ENCODE measurements at places on chromosomes 7 and 10. TPM values are rescaled to one million over a fixed set of nuclear protein-coding genes. Genes with fewer than 3 reads are reported as not detected.

- no peak for DNase-seq
Measured at GRCh38 chr7:100896732-100897608, 1.3 kb upstream of the ACHE start.

DNA sequence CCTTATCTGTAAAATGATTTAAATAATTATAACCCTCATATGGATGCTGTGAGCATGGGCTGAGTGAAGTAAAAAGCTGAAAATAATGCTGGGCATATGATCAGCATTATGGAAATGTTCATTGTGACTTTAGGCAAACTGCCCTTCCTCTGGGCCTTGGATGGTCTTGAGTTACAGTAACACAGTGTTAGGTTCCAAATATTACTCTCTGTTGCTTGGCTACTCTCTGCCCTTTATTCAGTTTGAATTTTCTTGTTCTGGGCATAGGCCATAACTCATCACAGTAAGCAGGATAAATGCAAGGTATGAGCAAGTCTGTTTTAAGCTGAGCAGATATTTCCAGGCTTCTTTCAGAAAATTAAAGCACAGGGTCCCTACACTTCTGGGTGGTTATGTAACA lies 868.0 kb downstream of the KCNMA1 start:
- DNase-seq: no peak

DNA sequence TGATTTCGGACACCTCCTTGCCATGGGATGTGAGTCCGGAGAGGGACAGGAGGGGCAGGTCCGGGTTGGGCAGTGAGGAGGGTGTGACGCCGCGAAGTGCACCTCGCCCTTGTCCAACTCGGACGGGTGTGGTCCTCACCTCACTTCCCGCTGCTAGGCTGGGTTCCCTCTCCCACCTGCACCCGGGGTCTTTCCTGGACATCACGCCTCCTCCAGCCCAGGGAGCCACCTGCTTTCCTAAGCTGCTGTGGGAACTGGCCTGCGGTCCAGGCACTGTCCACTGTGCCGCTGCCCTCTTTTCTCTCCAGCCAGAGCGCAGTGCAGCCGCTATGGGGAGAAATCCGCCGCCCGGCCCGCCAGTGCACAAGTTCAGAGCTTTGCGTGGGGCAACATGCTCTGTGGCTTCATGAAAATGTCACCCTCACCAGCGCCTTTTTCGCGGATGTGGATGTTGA lies 45.0 kb upstream of the ZNF716 start:
- DNase-seq: no peak

DNA sequence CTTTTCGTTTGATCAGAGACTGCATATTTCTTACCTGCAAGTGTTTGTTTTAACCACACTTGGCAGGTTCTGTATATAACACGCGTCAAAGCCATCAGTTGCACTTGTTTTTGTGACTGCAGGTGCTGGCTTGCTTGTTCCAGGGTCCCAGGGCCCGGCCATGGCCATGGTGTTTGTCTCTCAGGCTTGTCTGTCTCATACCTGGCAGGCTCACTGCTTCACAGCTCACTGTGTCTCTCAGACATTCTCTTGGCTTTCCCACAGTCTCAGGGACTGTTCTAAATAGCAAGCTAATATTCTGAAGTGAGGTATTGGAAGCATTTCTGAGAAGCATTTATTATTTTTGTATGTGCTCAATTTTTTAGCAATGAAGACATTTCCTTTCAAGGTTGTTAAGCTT lies 46.9 kb downstream of the GPR141 start:
- no peak for DNase-seq

GRCh38 chr7:4822677-4823076 lies 39.2 kb downstream of the PAPOLB start:
- no peak for DNase-seq

MKI67 gene
- 1.1 TPM for total RNA-seq
